ENCODE measurements at places on chromosomes 3 and 15.

GRCh38 chr3:185677146-185677829 is 91.2 kb downstream of the SENP2 start:
- no peak for DNase-seq

DNA sequence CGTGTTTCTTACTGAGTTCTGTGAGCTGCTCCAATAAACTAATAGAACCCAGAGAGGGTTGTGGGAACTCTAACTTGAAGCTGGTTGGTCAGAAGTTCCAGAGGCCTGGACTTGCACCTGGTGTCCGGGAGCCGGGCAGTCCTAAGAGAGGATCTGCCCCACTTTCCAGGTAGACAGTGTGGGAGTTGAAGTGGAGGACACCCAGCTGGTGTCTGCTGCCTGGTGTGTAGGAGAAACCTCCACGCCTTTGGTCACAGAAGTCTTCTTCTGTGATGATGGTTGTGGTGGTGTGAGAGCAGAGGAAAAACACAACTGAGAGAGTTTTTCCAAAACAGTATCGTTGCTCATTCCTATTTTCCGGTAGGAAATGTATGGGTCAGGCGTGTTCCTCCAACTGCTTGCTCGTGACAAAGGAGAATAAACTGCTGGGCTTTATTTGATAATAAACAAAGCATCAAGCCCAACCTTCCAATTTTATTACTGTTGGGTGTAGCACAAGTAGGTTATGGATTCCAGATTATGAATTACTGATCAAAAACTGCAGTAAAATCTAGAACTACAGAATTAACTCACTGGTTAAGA is 137.0 kb downstream of the KLF13 start:
- DNase-seq, result no peak

DNA sequence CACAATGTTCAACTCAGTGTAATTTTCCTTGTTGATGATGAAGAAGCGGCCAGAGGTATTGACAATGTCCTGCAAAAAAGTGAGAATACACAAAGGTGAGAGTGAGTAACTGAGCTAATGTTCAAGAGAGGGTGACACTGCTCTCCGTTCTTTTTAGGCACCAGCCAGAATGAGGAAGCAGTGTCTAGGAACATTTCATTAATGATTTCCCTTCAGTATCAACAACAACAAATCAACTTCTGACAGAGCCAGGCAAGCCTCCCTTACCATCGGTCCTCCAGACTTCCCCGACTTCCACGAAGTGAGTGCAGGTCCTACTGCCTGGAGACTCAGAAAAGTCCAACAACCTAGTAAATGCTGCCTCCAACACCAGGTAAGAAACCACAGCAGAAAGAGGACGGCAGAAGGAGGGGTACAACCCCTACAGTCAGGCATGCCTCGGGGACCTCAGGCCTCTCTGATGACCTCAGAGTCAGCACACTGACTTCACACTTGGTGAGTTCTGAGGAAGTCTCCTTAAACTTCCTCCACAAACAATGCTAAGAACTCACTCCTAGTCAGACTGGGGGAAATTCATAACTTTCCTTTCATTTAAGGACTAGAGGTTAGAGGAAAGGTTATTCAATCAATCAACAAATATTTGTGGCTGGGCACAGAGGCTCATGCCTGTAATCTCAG is 62.7 kb downstream of the NPTN start:
- no peak for DNase-seq

DNA sequence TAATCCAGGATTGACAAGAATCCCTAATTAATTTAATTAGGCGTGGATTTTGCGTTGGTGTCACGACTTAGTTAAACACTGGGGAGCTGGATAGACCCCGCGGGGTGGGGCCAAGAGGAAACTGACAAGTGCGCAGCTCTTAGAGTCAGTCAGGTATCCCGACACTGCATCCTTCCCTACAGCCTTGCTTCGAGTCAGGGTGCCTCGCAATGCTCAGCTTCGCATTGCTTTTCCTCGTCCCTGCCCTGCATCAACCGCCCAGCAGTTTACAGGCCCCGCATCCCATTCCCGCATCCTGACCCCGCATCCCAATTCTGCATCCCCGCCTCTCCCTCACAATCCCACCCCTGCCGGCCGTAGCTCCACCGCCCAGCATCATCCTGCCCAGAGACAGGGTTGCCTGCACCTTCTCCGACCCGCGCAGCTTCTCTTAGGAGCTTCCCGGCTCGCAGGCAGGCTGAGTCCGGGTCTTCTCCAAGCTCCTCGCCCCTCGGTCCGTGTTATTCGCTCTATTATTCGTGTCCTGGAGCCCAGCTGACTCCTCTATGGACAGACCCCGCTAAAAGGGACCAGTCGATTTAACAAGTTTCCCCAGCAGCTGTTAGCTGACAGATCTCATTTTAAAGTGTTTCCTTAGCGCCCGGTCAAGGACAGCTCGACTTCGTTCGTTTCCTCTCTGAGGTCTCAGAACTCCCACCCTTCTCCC is 699 bp upstream of the SHOX2 start:
- DNase-seq, result no peak

DNA sequence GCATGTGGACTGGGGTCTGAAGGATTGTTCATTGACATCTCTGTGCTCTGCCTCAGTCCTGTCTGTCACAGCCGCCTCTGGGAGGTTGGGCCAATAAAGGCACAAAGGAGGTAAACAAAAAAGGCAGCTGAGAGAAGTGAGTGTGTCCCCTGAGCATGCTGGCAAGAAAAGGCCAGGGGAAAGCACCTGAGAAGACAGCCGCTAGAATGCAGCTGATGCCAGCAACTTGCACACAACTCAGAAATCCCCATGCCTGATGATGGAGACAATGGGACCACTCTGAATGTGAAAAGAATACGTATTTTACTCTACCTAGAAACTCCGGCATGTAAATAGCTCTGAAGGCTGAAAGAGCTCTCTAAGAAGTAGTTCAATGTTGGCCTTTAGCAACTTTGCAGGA is 118.7 kb downstream of the KCNH8 start:
- no peak for DNase-seq

- DNase-seq, result no peak
Measured at GRCh38 chr3:16528581-16528993, 15.1 kb upstream of the RFTN1 start.

- DNase-seq, result no peak
Measured at GRCh38 chr3:37811625-37812498, 49.8 kb upstream of the CTDSPL start.

DNA sequence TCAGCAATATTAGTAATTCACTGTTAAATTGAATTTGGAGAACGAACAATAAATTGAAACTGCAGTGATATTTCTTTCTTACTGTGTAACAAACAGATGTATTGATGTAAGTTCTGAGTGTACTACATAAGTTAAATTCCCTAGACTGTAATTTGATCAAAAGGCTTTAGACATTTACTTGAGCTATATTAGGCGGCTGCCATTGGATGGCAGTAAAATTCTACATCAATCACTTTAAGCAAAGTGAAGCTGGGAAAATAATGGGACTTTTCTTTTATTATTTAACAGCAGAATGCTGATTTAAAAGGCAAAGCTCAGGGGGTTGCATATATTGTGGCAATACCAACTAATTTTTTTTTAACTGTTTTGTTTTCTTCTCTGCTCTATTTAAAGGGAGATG is 212.6 kb upstream of the PLSCR5 start:
- DNase-seq, result no peak

GRCh38 chr3:188066141-188066540 is 87.8 kb upstream of the LPP start:
- DNase-seq, result no peak

- no peak for DNase-seq
Measured at GRCh38 chr15:96720656-96721055, 390.2 kb downstream of the NR2F2 start.

DNA sequence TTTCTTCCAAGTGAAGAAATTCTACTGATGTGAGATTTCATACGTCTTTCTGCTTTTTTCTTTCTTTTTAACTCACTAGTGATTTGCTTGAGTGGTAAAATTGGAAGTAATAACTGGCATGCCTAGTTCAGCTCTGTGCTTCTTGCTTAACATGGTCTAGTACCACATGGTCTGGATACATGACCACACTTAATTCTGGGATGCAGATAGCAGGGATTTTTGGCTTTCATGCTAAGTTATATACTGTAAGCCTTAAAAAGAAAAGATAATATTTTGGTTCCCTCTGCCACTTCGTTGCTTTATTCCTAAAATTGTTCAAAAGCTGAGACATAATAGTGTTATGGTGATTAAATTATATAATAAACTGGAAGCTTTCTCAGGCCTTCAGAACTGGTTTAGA is 174.3 kb downstream of the OXSM start:
- no peak for DNase-seq

- DNase-seq, result no peak
Measured at GRCh38 chr3:112539825-112540650, 21.7 kb downstream of the ATG3 start.

DNA sequence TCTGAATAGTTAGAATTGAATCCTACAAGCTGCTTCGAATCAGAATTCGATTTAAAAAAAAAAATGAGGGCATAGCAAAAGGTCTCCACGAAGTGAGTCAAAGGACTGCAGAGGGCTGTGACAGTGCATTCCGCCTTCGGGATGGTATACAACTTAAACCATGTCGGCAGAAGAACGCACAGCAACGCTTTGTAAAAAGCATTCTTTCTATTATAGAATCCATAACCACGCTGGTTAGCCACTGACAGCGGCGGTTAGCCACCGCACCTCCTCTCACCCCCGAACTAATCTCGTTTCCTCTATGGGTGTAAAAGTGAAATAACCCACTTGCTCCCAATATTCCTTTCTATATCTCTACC is 664 bp upstream of the PIK3CA start:
- no peak for DNase-seq

GRCh38 chr3:101278727-101279126 is 41.6 kb downstream of the IMPG2 start:
- DNase-seq, result no peak

DNA sequence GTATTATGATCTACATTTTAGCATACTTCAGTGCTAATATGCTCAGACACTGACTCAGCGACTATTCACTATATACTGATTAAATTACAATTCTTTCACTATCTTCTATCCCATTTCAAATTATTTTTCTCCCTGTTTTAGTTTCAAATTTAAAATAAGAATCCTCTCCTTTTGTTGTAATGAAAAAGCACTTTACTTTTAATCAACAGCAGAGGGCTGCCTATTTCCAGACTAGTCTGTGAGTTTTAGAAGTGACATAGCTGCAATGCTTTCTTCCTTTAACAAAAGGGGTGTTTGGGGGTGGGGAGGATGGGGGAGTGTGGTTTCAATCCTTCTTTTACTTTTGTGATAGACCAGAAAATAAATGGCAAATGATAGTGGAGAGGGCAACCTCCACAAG is 2.4 kb downstream of the NEDD4 start:
- DNase-seq, result no peak

GRCh38 chr3:152656214-152656971 is 178.5 kb upstream of the P2RY1 start:
- DNase-seq, result no peak

- no peak for DNase-seq
Measured at GRCh38 chr3:32968920-32969389, 17.5 kb downstream of the CCR4 start.

DNA sequence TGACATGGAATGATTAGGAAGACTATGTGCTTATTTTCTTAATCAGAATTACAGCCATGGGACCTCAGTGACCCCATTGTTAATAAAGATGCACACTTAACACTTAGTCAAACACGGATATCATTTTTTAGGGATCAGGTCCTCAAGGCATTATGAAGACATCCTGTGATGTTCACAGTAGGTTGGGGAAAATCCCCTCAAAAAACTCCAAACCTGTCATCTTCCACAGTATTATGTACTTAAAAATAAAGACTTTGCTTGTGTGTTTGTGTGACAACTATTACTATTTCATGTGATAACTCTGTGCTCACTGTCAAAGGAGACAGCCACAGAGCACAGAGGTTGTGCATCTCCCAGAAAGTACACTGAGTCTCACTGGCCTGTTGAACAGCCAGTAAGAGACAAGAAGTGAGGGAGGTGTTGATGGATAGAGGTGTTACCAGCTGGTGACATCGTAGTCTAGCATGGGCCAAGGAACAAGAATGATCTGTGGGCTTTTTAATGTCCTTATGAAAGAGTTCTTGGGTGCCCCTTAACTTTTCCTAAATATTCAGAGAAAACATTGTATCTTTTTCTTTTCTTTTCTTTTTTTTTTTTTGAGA is 18.0 kb downstream of the CHST2 start:
- no peak for DNase-seq

- DNase-seq, result no peak
Measured at GRCh38 chr3:73624821-73625665, at the start of gene PDZRN3. Gene PDZRN3, minus strand, starts transcription at chr3:73624941.

GRCh38 chr15:69653306-69653705 is 200.7 kb downstream of the RPLP1 start:
- no peak for DNase-seq

- no peak for DNase-seq
Measured at GRCh38 chr3:21642433-21642832, 108.6 kb downstream of the ZNF385D start.

DNA sequence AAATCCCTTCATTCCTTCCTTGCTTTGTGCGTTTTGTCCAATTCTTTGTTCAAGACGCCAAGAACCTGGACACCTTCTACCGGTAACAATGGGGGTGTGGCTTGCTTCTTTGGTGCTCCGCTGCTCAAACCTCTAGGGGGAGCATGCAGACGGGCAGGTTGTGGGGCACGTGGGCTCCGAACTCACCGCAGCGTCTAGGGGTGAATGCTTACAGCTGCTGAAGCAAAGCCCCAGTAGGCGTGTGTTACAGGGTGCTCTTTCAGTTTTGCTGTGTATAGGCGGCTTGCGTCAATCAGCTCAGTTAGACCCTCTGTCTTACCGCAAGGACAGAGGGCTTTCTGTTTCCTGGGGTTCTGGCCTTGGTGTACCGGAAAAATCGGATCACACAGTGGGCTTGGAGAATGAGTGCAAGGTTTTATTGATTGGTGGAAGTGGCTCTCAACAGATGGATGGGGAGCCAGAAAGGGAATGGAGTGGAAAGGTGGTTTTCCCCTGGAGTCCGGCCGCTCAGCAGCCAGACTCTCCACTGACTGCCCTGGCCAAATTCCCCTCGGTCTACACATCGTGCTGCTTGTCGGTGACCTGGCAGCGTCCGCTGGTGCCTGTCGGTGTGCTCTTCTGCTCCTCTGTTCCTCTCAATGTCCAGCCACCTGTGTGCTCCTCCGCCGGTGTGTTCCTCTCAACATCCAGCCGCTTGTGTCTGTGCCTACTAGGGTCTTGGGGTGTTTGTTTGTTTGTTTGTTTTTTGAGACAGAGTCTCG is 1.2 kb upstream of the LRRC34 start:
- DNase-seq, result no peak

DNA sequence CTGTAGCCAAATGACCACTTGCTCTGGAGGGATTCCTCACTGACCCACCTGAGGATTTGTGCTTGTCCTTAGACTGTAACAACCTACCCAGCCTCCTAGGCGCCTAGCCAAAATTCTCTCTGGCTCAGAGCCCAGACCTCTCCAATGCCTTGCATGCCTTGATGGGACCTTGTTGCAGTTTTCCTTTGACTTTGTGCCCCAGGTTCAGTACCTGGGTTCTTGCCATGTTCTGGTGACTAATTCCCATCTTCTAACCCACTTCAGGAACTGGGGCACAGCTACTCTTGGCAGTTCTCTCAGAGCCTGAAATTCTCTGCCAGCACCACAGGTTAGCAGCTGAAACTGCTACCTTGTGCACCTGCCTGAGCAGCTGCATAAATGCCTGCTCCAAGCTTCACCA is 27.0 kb upstream of the UBE3A start:
- DNase-seq, result no peak

- DNase-seq, result no peak
Measured at GRCh38 chr3:40766396-40766795, 241.6 kb downstream of the ZNF621 start.
